Right ventricle myocardium inferior (tissue), 1 donor: ENCODE measurements at places on chromosomes 3 and 15.

DNA sequence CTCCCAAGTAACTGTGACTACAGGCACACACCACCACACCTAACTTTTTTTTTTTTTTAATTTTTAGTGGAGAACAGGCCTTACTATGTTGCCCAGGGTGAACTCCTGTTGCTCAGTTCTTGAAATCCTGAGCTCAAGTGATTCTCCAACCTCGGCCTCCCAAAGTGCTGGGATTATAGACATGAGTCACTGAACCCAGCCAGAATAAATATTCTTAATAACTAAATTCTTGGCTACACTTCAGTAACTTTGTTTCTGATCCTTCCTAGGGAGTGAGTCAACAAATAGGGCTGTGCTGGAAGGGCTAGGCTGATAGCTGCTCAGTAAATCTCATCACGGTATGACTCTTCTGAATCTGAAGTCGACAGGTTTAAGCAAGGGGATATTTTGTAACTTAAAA lies 56.6 kb downstream of the P3H2 start:
- DNase-seq = no peak

GRCh38 chr3:110066206-110066605 lies 728.9 kb upstream of the DPPA4 start:
- DNase-seq = no peak

GRCh38 chr3:159919873-159920272 lies 68.8 kb upstream of the IL12A start:
- no peak for DNase-seq

GRCh38 chr3:177141471-177141870 lies 55.8 kb downstream of the TBL1XR1 start:
- DNase-seq = no peak

GRCh38 chr3:172478116-172478515 lies 29.9 kb upstream of the GHSR start:
- DNase-seq = no peak

DNA sequence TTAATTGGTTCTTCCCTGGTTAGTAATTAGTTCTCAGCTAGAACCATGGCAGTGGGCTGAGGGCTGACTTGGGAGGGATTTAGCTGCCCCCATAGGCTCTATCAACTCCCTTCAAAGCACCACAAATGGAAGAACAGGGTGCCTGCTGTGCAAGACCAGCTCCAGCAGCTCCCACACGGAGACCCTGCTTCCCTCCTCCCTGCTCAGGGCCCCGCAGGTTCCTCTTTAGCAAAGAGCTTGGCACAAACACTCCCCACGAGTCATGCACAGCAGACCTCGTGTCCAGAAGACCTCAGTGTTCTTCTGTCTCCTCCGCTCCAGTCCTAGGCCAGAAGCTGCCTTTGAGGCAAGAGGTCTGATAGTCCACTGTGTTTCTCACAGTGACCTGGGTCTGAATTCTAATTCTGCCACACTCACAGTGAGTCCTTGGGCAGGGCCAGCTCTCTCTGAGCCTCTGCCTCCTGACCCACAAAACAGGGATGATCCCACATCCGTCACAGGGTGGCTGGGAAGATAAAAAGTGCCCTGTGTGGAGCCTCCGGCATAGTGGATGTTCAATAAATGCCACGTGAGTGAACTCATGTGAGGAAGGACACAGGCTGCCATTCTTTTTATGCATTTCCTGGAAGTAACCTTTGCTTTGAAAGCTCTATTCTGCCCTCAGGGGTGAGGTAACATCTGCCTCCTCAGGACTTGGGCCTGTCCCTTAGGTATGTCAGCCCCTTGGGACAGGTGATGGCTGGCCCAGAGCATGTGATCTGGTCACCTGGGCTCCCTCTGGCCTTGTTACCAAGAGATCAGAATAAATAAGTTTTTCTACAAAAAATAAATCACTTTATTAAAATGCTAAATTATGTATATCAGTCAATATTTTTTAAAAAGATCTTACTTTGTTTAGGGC lies 7.6 kb downstream of the RAB6B start:
- DNase-seq = no peak

- no peak for DNase-seq
Measured at GRCh38 chr3:95084738-95085137, 1021.9 kb downstream of the NSUN3 start.

GRCh38 chr3:169241630-169241990 lies 421.9 kb downstream of the MECOM start:
- no peak for DNase-seq

DNA sequence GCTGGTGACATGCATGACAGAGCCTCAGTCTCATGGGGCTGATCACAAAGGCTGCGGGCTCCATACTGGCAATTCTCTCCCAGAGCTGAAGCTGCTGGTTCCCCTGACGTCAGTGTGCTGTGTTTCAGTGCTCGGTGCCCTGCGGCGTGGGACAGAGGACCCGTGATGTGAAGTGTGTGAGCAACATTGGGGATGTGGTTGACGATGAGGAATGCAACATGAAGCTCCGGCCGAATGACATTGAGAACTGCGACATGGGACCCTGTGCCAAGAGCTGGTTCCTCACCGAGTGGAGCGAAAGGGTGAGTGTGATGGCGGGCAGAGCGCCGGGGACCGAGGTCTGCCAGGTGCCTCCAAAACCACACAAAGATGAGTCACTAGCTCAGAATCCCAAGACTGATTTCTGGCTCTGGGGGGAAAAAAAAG lies 62.0 kb upstream of the NR2E3 start:
- DNase-seq = no peak

DNA sequence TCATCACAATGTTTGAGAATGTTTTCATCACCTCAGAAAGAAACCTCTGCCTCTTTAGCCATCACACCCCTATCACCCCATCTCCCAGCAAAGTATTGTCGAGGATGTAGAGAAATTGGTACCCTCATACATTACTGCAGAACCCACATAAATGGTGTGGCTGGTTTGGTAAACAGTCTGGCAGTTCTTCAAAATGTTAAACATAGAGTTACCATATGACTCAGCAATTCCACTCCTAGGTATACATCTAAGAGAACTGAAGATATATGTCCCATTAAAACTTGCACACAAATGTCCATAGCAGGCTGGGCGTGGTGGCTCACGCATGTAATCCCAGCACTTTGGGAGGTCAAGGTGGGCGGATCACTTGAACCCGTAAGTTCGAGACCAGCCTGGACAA lies 8.7 kb upstream of the ETFA start:
- DNase-seq = no peak

- DNase-seq = no peak
Measured at GRCh38 chr3:161550491-161551195, 54.0 kb downstream of the OTOL1 start.
